ENCODE measurements at places on chromosomes 1 and 21.
A peak's percentile ranks its signal among the peaks of the same experiment; 100 is the strongest.

- no peak for DNase-seq
These were observed 7.1 kb downstream of the MEX3A start for GRCh38 chr1:156075162-156075561.

DNA sequence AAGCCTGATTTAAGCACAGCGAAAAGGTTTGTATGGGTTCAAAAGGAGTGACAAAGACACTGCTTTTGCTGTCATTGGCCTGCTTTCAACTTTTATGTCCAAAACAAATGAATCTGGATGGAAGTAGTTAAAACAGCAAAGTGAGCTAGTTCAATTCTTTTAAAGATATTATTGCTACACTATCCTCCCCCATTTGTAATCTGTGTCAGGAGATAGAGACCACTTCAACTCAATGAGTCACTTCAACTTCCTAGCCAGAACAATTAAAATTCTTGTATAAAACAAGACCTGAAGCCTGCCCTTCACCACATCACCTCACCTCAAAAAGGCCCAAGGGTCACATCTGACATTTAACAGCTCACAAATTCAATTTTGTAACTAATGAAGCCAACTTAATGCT is 364.1 kb upstream of the LYPLAL1 start:
- no peak for DNase-seq

GRCh38 chr21:22900490-22900889 is 1902.3 kb downstream of the NCAM2 start:
- no peak for DNase-seq

GRCh38 chr1:48916130-48917069 is 139.7 kb upstream of the BEND5 start:
- DNase-seq, result peak; percentile 19

DNA sequence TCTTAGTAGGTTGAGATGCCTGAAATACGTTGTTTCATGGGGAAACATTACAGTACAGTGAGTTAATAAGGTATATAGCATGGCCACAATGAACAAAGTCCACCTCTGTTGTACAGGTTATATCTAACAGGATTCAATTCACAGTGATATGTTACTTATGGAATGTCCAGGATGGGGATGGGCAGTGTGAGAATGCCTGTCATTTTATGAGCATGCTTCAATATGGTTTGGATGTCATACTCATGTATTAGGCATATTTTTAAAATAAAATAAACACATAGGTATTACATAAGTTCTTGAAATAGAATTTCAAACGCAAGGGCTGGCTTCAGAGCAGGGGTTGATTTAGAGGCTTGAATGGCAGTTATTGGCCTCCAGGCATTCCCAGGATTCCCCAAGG is 6.1 kb upstream of the PHLDA3 start:
- DNase-seq, result no peak

DNA sequence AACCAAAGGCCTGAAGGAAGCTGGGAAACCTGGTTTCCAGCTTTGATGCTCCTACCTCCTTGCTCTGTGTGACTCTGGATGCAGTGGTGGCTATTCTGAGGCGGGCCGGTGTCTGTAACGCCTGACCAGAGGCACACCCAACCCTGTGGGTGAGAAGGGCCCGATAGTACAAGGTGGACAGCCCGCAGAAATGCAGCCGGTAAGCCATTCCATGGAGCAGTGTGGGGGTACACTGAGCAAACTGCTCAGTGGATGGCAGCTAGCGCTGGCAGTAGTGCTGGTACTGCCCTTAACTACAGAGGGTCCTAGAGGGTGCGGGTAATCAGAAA is 36.0 kb downstream of the AHDC1 start:
- DNase-seq, result no peak

- DNase-seq, result no peak
These were observed 17.6 kb upstream of the PARP1 start for GRCh38 chr1:226425431-226426031.

- DNase-seq, result no peak
These were observed 65.5 kb downstream of the RNF187 start for GRCh38 chr1:228552596-228553176.

- no peak for DNase-seq
These were observed 46.0 kb upstream of the EDARADD start for GRCh38 chr1:236348071-236348470.

GRCh38 chr21:31909153-31910073 is 36.6 kb downstream of the HUNK start:
- no peak for DNase-seq

GRCh38 chr1:84672080-84672854 is 18.0 kb downstream of the SSX2IP start:
- no peak for DNase-seq

GRCh38 chr1:28883242-28883616 is 31.1 kb upstream of the EPB41 start:
- no peak for DNase-seq

DNA sequence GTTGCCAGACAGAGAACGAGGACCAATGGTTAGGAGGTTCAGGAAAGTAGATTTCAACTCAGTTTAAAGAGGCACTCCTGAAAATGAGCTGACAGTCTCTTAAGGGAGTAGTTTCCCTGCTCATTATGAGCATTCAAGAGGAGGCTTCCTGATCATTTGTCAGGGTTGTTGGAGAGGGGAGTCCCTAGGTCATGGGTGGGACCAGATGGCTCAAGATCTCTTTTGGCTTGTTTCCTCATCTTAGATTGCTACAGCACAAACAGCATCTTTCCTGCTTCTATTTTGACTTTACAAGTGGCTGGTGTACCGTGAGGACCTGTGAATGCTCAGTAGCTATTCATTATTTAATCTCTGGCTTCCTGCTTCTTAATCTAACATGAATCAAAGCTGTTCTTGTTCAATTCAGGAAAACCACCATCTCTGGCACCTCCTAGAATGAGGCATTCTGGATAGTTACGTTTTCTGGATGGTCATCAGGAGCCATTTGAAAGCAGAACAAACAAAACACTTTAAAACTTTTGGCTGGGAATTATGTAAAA is 47.6 kb downstream of the PEX14 start:
- DNase-seq, result no peak

Measured in NCI-H2107 (cell line).